ENCODE measurements at places on chromosomes 6 and 20.

DNA sequence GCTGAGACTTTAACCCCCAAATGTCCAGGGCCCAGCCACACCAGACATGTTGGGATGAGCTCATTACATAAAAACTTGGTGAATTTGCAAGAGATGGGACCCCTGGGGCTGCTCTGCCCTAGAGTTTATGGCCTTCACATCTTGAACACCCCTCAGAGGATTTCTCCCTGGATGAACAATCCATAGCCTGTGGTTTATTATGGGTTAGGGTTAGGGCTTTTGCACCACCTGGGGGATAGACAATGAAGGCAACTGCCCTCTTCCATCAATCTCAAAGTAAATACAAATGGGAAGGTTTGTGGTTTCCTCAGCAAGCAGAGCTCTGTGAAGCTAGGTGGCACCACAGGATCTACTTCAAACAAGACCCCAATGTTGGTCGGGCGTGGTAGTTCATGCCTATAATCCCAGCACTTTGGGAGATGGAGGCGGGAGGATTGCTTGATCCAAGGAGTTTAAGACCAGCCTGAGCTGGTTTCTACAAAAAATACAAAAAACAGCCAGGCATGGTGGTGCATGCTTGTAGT lies 17.4 kb downstream of the SPINT3 start:
- DNase-seq, result no peak

- no peak for DNase-seq
These were observed 7.2 kb upstream of the CTAGE9 start for GRCh38 chr6:131717836-131718542.

GRCh38 chr20:48191200-48191599 lies 405.9 kb upstream of the SULF2 start:
- no peak for DNase-seq

DNA sequence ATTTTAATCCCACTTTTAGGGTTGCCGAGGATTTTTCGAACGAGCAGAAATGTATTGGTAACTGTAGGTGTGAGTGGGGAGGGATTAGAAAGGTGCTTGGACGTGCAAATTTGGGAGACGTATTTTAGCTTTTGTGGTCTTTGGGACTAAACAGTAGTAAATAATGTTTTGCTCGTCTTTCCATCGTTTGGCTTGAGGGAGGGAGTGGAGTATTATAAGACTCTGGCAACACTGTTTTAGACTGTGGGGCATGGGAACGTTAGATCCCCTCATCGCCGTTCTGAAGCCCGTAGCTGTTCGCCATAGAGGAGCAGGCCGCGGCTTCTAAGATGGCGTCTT lies 2.8 kb downstream of the BRD2 start:
- no peak for DNase-seq

GRCh38 chr6:96186094-96186493 lies 170.3 kb downstream of the FUT9 start:
- DNase-seq, result no peak

DNA sequence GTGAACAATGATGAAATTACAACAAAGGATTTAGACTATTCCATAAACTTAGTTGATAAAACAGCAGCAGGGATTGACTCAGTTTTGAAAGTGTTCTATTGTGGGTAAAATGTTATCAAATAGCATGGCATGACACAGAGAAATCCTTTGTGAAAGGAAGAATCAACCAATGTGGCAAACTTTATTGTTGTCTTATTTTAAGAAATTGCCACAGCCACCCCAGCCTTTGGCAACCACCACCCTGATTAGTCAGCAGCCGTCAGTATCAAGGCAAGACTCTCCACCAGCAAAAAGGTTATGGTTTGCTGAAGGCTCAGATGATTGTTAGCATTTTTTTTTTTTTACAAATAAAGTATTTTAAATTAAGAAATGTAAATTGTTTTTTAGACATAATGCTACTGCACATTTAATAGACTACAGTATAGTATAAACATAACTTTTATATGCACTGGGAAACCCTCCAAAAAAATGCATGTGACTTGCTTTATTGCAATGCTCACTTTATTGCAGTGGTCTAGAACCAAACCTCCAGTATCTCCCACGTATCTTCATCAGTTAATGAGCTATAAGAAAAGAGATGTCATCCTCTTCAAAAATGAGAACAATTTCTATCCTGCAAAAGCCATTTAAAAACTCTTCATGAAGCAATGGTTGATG lies 162.7 kb downstream of the SOBP start:
- DNase-seq, result no peak

DNA sequence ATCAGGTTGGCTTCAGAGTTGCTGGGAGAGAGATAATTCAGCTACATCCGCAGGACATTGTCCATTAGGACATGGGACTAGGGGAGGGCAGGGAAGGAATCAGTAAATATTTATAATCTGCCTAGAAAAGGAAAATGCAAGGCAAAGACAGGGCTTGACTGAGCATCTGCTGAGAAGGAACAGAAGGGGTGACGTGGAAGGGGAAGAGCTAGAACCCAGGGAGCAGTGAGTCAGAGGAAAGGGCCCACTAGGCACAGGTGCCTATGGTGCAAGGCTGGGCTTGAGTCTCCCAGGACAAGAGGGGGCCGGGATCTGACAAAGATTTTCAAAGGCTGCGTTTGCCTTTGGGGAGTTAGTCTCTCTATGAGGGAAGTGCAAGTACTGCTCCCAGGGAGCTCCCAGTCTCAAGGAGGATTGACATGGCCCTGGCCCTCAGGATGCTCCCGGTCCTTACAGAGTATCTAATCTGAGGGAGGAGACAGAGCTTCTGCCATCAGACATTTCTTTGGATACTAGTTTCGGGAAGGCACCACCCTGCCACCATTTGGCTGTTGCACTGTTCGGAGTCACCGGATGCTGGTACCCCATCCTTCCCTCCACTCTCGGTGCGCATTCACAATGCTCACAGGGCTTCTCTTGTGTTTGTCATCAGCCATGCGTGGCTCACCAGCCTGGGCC lies 21.9 kb downstream of the VEGFA start:
- DNase-seq, result no peak

- no peak for DNase-seq
These were observed 298.1 kb upstream of the FOXQ1 start for GRCh38 chr6:1013656-1014430.

DNA sequence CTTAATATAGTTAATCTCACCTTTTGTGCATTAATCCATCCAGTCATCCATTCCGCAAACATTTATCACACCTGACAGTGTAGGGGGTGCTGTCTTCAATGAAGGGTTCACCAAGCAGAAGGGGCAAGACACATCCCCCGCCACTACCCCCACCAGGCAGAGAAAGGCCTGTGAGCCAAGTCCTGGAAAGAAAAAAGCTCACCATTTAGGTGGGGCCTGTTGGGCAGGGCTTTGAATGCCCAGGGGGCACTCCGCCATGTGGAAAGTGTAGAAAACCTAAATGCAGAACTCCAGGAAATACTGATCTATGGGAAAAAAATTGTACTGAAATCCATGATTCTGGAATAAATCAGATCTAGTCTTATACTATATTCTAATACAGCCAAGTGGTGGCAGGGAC lies 4.8 kb upstream of the STX16 start:
- no peak for DNase-seq

GRCh38 chr6:25973923-25974555 lies 11.4 kb downstream of the TRIM38 start:
- DNase-seq, result no peak

- no peak for DNase-seq
These were observed 19.5 kb downstream of the SDCBP2 start for GRCh38 chr20:1309439-1309847.

GRCh38 chr6:85580878-85581267 lies 12.8 kb downstream of the SNX14 start:
- DNase-seq, result no peak

DNA sequence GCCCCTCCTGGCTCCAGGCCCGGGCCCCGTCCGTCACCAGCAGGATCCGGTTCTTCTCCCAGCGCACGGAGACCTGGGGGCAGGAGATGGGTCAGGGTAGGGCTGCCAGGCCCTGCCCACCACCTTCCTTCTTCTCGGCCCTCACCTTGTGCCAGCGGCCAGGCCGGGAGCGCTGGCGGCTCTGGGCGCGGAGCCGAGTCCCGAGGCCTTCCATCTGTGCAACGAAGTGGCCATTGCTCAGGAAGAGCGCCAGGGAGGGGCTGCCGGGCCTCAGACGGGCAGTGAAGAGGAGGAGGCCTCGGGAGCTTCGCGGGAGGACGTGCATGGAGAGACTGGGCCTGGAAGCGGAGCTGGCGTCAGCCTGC lies 7.9 kb downstream of the ADRM1 start:
- DNase-seq, result peak; percentile 82

GRCh38 chr20:33914919-33915318 lies 78.8 kb upstream of the RALY start:
- no peak for DNase-seq

GRCh38 chr20:42938441-42939205 lies 251.1 kb downstream of the PTPRT start:
- DNase-seq, result no peak

DNA sequence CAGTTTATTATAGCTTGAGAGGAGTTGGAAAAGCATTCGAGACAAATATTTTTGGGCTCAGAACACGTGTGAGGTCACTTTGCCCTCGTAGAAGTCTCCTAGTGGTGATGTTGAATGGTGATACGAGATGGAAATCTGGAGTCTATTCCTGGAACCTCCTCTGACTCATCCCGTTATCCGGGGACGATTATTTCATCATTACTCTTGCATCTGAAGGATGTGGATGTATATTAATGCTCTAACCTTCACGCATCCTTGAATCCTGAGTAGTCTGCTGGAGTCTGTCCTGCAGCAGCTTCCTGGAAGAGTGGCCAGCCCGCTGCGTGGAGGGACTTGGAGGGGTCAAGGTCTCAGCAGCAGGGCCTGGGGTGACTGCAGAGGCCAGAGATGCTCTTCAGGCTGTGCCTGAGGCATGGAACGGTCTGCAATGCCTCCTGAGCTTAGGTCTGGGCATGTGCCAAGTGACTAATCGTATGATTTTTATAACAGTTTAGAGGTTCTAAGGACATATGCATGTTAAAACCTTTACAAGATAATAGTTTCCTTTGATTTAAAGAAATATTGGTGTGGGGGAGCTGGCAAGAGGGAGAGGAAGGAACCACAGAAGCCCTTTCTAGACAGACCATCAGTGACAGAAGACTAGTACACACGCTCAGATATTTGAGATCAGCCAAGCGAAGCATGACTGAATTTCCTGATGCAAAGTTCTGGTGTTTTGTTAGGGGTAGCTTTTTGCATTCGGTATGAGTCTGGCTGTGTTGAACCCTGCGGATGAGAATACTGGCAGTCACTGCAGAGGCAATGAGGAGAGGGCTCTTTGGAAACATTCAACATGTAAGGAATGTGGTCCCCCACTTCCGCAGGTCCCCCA lies 400.2 kb downstream of the QKI start:
- DNase-seq, result no peak

GRCh38 chr20:32510120-32510600 lies 75.0 kb downstream of the NOL4L start:
- DNase-seq, result peak; percentile 69

GRCh38 chr6:6131492-6132109 lies 124.9 kb upstream of the NRN1 start:
- no peak for DNase-seq

DNA sequence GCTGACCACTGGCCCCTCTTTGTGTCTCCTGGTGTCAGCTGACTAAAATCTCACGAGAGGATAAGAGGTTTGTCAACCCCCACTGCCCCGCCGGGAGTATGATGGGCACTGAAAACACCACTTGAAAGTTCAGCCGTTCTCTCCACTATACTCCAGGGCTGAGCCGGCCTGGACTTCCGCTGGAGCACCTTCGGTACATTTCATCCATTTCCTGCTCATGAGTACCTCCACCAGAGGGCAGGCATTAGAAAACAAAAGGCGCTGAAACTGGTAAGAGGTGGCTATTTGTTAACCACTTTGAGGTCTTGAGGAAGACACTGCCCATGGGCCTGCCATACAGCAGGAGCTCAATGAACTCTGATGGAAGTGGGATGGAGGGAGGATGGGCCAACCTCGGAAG lies 17.9 kb upstream of the ANKRD60 start:
- no peak for DNase-seq

DNA sequence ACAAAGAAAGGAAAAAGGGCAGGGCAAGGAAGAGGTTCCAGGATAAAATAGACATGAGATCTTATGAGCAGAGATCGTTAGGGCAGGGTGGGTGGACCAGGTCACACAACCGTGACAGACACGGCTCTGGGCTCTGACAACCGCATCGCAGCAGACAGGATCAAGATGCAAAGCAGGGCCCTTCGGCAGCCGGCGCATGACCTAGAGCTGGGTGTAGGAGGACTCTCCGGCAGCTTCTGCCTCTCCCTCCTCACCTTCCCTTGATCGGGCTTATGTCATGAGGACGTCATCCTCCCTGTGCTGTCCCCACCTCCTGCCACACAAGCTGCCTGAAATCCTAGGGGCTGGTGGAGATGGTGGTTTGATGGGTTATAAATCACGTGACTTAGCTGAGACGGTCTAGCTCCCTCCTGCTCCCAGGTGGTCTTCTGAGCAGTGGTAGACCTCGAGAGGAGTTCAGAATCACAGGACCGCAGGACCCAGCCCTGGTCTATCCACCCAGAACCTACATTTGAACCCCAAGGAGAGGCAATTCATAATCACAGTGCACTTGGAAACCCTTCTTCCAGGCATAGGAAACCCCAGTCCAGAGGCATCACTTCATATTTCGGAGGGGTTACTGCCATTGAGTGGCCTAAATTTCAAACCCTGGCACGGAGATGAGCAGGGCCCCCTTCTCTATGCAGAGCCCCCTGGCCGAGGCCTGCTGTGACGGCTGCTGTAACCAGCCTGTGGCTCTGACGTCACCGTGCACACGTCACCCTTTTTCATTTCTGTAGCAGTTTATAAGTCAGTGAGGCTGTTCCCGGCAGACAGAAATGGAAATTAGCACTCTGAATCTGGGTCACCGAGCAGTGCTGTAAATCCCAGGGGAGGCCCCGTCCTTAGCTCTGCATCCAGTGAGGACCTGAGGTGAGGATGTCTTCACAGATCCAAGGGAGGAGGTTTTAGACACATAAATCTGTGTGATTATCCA lies 8.7 kb upstream of the CCR6 start:
- no peak for DNase-seq

- no peak for DNase-seq
These were observed 112.5 kb downstream of the IPCEF1 start for GRCh38 chr6:154243793-154244750.

- no peak for DNase-seq
These were observed 550 bp downstream of the PLAGL2 start for GRCh38 chr20:32206760-32207625.

DNA sequence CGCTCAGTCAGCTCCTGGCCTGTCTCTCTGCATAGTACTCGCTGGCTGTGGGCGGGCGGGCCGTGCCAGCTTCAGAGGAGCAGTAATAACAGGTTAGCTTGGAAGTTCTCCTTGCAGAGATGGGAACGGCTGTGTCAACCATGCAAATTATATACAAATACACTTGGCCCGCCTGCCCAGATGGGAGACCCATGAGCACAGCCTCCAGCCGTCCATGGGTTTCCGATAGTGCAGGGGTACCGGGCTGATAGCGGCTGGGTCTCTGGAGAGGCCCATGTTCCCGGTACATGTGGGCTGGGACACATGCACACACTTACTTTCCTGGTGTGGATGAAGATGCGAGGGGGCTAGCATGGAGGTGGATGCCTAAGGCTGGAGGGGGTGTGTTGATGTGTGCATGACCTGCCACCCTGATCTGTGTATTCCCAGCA lies 12.8 kb upstream of the ZNF831 start:
- peak; percentile 62 for DNase-seq

Measured in upper lobe of left lung (tissue), 6 donors.